ENCODE measurements at places on chromosomes 4 and X. TPM values are rescaled to one million over a fixed set of nuclear protein-coding genes. Genes with fewer than 3 reads are reported as not detected.

DNA sequence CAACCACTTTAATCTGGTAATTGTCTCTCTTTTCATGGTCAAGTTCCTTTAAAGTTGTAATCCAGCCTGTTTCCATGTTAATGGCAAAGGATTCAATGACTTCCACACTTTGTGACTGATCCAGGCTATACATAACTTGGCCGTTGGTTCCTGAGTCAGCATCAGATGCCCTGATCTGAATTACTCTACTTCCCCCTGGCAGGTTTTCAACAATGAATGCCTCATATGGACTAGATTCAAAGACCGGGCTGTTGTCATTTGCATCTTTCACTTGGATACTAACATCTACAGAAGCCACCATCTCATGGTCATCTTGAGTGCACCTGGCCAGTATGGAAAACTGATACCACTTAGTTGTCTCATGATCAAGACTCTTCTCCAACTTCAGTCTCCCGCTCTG is 62.6 kb upstream of the MTNR1A start:
- DNase-seq: no peak

DNA sequence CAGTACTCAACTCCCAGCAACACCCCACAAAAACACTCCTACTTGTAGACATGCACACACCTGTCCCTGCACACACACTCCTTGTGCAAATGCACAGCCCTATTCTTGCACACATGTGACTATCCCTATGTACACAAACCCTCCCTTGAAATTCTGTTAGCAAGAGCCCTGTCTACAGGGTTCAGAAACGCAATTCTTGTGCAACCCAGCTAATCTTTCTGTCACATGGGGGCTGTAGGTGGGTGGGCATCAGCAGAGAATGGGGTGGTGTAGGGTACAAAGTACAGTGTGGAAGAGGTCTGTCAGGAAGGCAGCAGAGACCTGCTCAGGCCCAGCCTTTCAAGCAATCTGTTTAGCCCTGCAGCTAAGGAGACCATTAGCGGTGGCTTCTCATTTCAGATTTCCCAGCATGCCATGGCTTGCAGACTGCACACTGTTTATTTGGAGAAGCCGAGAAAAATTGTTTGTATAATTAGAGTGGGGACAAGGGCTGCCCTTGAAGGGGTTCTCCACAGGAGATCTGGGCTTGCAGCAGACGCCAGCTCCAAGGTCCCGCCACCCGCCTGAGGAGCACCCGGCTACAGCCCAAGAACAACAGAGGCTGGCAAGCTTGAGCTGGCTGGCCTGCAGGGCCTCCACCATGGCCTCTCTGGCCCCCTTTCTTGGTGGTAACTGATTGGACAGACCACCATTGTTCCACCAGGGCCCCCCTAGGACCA is 144.0 kb upstream of the PJA1 start:
- DNase-seq: no peak

- no peak for DNase-seq
Measured at GRCh38 chrX:15277604-15278003, 7.7 kb upstream of the ASB9 start.

DNA sequence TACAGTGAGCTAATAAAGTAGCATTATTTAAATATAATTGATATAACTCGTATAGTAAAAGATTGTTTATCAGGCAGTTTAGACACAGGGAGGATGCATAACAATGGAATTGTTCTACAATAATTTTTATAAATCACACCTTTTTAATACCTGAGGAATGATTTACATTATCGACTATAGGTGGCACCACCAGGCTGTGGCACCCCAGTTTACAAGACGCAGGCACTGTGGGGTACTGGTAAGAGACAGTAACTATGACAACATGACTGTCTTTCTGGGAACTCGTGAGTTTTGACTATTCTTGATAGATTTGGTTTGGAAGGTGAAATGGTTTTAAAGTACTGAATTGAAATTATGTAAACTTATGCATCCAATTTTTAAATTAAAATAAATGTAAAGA is 27.1 kb upstream of the STBD1 start:
- DNase-seq: peak; percentile 49

DNA sequence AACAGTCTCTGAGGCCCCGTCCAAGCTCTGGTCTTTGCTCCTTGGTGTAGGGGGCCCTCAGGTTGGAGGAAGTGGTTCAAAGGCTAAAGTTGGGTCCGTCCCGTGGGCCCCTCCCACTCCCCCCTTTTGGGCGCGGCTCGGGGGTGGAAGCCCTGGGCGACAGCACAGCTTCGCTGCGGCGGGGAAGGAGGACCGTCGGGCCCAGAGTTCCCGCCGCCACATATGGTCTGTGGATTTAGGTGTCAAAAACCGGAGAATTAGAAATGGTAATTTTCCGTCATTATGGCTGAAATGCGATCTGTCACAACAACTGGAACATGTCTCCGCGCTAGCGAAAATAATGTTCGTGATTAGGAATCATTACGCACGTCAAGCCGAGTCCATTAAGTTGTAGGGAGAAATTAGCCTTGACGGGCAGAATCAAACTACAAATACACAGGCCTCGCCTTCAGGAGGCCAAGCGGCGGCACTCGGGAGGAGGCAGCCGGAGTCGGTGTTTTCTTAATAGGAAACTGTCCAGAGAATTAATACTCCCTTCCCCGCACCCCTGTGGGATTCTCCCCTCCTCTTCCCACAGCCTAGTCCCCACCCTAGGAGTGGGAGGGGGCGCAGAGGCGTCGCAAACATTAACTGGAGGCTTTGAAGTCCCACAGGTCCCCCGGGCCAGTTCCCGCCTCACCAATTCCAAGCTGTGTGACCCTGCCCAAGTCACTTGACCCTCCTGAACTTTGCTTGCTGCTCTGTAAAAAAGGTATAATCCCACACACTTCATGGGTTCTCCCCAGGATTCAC is 15.0 kb downstream of the NKX3-2 start:
- no peak for DNase-seq

GRCh38 chr4:70849291-70849690 is 9.6 kb upstream of the GRSF1 start:
- no peak for DNase-seq

DNA sequence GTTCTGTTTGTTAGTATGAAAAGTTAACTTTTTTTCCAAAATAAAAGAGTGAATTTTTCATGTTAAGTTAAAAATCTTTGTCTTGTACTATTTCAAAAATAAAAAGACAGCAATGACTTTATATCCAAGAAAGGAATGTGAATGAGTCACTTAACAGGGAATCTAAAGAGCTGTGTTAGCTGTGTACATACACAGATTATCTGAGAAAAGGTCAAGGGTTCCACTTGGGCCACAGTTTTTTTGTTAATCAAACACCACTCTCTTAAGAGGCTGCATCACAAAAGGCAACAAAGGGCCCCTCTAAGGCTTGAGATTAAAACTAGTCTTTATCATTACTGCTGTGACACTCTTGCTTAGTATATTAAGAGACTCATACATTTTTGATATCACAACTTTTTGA is 82.1 kb downstream of the FIP1L1 start:
- no peak for DNase-seq

DNA sequence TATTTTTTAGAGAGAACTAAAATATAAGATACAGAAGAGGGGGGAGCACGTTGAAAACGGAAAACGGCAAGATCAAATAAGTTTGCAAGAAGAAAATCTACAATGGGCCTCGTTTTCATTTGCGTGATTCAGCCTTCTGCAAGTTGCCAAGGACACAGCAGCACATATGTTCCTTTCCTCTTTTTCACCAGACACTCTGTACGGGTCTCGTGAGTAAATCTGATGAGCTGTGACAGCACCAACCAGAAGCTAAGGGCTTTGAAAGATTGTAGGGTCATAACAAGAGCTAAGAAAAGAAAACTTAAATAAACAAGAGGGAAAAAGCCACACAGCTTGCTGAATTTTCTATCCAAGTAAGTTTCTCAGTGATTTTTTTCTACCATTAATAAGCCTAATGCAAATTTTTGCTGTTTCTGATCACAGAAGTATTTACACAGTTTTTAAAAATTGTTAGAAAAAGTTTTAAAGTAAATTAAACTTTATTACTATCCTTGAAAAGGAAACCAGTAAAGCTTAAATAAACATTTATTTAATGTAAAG is 63.4 kb downstream of the SCML2 start:
- no peak for DNase-seq

GRCh38 chrX:17876135-17876534 is 15.0 kb upstream of the RAI2 start:
- DNase-seq: no peak

DNA sequence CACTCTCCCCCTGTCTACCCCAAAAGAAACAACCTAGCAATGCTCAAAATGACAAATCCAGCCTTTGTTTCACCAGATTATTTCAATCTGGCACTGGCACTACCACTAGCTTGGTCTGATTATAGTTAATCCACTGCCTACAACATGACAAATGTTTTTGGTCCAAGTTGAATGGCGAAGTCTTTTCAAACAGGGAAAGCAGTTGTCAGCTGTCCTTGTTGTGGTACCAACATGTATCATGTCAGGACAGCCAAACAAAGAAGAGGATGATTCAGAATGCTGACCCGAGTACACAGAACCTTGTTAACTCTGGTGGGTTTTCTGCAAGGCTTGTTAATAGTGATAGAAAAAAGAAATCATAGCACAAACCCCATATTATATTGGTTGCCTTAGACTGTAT is 160.8 kb upstream of the ANK2 start:
- no peak for DNase-seq

RASSF6 gene
- 0.81 TPM for total RNA-seq

PHKA1 gene
- 0.29 TPM for total RNA-seq

JCHAIN gene
- not detected for total RNA-seq

COL4A5 gene
- total RNA-seq: not detected

Data from CD4-positive, alpha-beta memory T cell (primary cell).